ENCODE measurements at places on chromosomes 13 and 19.

GRCh38 chr13:44786756-44787155 is 202.5 kb downstream of the NUFIP1 start:
- DNase-seq: no peak

- DNase-seq: no peak
These were observed 249.6 kb downstream of the OXGR1 start for GRCh38 chr13:96744367-96745331.

DNA sequence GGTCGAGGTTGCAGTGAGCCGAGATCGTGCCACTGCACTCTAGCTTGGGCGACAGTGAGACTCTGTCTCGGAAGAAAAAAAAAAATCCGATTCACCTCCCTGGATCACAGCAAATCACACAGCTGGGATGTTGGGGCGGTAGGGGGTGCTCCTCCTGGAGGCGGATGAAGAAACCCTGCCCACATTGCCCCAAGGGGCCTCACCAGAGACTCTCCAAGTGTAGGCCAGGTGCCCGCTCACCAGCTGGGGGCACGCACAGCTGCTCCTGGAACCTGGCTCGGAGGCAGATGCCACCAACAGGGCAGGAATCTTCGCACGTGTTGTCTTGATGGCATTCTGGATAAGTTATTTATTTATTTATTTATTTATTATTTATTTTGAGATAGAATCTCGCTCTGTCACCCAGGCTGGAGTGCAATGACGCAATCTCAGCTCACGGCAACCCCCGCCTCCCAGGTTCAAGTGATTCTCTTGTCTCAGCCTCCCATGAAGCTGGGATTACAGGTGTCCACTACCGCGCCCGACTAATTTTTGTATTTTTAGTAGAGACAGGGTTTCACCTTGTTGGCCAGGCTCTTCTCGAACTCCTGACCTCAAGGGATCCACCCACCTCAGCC is 3.1 kb downstream of the UQCR11 start:
- no peak for DNase-seq

- no peak for DNase-seq
These were observed 34.4 kb downstream of the CAPN12 start for GRCh38 chr19:38709671-38710415.

GRCh38 chr19:34367624-34367957 is 2.6 kb downstream of the GPI start:
- DNase-seq: no peak

- peak; percentile 1 for DNase-seq
These were observed 1851.1 kb downstream of the PCDH9 start for GRCh38 chr13:65378943-65379519.

DNA sequence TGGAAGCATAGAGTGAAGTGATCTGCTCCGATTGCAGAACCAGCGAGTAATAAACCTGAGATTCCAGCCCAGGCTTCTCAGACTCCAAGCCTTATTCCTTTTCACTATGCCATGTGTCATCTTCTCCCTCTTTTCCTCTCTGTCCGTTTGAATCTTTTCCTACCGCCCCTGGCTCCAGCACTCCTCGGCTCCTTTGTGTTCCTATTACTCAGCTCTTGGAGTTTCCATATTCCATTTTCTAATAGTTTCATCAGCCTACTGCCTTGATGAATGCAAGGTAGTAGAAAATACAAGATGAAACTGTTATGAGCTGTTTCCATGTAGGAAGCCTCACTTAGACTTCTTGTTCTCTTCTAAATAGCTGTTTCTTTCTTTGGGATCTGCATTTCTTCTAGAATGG is 138.6 kb downstream of the MYO16 start:
- DNase-seq: no peak

GRCh38 chr13:20924758-20925394 is 22.3 kb upstream of the XPO4 start:
- peak; percentile 13 for DNase-seq

DNA sequence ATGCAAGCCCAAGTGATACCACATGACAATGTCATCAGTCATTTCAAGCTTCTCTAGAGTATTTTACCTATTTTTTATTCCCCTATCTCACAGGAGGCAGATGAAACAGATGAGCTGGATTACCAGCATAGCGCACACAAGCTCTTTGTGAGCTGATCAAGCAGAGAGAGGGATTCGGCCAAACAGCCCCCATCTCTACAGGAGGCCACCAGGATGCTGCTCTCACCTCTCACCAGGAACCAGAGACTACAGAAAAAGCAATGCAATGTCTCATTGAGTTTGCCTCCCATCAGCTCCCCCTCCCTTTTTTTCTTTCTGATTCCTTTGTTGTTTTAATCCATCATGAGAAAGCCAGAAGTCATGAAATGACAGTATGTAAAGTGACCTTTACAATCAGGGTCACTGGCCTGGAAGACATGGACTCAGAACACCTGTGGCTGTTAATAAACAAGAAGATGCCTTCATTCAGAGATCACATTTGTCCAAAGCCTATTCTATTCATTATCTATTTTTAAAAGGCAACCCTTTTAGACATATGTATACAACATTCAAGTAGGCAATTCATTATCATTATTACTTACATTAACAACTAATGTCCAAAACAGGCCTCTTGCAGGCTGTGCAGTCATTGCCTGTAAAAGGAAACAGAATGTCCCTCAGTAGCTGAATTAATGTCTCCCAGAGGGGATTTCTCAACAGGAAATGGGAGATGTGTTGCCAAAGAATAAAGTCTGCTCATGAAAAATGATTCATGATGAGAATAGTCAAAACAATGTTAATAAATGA is 656.6 kb downstream of the TBC1D4 start:
- DNase-seq: peak; percentile 29

DNA sequence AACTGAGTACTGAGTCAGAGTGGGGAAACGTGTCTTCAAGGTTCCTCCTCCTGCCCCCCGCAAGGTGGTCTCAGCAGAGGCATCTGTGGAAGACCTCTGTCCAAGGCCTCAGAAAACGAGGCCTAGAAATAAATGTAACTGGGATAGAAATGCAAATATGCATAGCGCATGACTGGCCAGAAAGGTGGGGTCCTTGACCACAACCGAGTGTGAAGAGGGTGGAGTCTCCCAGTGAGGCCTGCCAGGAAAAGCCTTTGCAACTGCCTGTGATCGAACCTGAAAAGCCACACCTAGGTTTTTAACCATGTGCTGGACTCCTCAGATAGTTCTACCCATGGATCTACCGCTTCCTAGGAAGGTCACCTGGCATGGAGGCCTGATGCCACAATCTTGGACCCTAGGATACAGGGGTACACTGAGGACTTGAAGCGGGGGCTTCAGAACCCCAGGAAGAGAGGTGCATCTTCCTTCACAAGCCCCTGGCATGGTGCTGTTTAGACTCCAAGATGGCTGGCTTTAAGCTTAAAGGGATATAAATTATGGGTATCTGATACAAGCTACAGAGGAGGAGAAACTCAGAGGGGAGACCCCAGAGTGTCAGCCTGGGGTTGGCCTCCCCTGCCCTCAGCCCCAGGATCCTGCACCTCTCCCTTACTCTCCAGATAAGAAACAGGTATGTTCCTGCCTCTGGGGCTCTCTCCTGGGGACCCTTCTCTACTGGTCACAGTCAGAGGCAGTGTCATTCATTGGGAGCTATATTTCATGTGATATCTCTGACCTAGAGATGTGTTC is 18.3 kb upstream of the SIGLEC6 start:
- no peak for DNase-seq

GRCh38 chr13:111143865-111144540 is 28.9 kb downstream of the ARHGEF7 start:
- DNase-seq: no peak

- no peak for DNase-seq
These were observed 8.1 kb upstream of the SDHAF1 start for GRCh38 chr19:35986664-35987570.

DNA sequence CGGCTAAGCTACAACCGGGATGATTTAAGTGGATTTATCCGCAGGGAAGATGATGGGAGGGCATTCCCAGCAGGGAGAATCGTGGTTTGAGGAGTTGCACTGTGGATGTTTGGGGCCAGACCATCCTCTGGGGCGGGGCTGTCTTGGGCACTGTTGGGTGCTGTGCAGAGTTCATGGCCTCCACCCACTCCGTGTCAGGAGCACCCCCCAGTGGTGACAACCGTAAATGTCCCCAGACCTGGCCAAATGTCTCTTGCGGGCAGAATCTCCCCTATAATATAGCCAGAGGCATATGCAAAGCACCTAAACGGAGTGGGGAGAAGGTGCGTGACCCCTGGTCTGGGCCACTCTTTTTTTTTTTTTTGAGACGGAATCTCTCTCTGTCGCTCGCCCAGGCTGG is 40.2 kb downstream of the SMIM24 start:
- no peak for DNase-seq

DNA sequence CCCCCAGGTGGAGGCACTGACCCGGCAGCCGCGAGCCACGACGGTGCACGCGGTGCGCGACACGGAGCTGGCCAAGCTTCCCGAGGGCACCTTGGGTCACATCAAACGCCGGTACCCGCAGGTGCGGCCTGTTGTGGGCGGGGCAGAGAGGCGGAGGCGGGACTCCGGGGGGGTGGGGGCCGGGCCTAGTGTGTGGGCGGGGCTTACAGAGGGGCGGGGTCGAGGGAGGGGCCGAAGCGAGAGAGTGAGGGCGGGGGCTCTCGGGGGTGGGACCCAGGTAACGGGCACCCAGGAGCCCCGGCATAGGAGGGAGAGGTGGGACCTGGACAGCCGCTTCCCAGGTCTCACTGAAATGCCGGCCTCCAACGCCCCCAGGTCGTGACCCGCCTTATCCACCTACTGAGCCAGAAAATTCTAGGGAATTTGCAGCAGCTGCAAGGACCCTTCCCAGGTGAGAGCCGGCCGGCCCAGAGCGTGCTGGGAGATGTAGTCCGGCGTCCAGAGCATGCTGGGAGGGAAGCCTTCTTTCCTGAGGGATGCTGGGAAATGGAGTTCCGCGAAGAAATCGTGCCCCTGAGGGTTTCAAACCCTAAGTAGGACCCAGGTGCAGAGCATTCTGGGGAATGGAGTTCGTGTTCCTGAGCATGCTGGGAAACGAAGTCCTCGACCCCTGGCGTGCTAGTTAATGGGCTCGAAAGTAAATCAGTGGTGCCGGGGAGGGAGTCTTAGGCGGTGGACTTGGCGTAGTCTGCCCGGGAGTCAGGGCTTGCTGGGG is 15.7 kb downstream of the PNPLA6 start:
- peak; percentile 66 for DNase-seq

DNA sequence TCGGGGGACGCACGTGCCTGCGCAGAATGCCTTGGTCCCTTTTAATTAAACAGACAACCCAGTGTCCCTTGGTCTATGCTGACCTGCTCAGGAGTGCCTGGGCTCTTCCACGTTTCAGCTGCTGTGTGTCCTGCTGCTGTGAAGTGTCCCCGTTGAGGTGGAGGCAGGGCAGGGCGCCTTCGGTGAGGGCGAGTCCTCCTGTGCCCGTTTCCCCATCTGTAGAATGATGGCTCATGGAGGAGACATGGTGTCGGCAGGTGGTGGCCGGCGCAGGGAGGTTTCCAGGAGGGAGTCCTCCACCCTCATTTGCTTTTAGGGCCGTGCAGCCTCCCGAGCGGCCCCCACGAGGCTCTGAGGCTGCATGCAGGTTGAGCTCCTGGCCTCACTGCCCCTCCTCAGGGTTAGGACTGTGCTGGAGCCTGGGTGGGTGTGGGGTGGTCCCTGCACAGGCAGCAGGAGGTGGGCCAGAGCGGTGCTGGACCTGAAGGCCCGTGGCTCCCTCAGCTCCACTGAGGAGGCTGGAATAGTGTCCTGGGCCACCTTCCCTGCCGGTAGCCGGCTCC is 8.8 kb downstream of the STK11 start:
- no peak for DNase-seq

DNA sequence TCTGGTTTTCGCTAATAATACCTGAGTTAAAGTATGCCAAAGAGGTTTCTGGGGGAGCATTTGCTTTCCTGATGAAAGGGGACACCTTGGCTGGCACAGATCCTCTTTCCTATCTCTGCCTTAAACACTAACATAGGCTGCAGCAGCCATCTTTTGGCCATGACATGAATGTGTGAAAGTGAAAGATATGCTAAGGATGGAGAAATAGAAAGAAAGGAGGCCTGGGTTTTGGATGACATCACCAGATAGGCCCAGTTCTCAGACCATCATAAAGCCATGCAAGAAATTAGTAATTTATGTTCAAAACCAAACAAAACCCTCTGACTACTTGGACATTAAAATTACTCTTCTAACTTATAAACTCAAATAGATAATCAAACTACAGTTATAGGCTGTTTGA is 279.7 kb downstream of the COG6 start:
- DNase-seq: no peak

DNA sequence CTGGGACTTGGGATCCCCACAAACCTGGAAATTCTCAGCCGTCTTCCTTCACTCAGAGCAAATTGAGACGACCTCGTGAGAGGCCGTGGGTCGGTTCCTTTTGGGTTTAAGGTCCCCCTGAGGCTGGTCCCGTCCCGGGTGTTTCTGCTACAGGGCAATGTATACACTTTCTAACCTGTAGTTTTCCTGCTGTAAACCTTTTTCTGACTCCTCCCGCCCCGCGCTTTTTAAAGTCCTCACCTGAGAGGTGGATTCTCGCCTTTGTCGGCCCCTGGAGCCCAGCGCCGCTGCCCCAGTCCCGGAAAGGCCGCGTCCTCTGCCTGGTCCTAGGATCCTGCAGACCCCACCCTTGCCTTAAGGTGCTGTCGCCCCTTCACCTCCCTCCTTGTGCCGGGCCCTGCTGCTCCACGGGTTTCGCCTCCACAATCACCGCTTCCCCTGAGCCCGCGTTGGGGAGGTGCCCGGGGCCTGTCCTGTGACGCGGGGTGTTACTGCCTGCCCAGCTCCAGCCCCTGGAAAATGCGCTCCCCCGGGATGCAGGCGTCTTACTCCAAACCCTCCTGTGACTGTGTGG is 391 bp downstream of the ZNF761 start:
- peak; percentile 3 for DNase-seq

GRCh38 chr13:98821372-98822224 is 69.1 kb upstream of the SLC15A1 start:
- DNase-seq: no peak

GRCh38 chr13:40651866-40652587 is 14.4 kb downstream of the FOXO1 start:
- DNase-seq: no peak

GRCh38 chr13:52738719-52739467 is 727 bp downstream of the CNMD start:
- DNase-seq: no peak

DNA sequence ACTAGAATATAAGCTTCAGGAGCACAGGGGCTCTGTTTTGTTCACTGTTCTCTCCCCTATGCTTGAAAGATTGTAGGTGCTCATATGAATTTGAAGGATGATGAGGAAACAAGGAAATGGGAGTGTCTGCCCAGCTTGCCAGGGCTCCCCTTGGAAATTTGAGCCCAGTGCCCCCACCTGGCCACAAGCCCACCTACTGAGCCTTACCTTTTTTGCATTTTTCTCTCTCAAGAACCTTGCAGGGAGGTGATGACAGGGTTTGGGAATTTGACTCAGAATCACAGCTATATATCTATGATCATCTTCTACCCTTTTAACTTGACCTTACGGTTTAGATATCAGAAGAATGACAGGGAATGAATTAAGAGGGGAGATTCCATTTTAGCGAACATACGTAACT is 33.8 kb downstream of the SERP2 start:
- no peak for DNase-seq

- no peak for DNase-seq
These were observed 266.3 kb downstream of the PCDH20 start for GRCh38 chr13:61149331-61149730.

DNA sequence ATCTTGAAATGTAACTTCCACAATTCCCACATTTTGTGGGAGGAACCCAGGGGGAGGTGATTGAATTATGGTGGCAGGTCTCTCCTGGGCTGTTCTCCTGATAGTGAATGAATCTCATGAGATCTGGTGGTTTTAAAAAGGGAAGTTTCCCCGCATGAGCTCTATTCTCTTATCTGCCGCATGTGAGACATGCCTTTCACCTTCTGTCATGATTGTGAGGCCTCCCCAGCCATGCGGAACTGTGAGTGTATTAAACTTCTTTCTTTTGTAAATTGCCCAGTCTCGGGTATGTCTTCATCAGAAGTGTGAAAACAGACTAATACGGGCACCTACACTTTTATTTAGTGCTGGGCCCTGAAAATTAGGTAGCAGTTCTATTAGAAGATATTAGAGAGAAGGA is 45.8 kb downstream of the TNFSF13B start:
- no peak for DNase-seq

Data from RWPE1 (cell line).